ENCODE measurements at places on chromosomes 3 and 15.

GRCh38 chr15:38781196-38781595 lies 216.6 kb upstream of the RASGRP1 start:
- DNase-seq, result no peak

DNA sequence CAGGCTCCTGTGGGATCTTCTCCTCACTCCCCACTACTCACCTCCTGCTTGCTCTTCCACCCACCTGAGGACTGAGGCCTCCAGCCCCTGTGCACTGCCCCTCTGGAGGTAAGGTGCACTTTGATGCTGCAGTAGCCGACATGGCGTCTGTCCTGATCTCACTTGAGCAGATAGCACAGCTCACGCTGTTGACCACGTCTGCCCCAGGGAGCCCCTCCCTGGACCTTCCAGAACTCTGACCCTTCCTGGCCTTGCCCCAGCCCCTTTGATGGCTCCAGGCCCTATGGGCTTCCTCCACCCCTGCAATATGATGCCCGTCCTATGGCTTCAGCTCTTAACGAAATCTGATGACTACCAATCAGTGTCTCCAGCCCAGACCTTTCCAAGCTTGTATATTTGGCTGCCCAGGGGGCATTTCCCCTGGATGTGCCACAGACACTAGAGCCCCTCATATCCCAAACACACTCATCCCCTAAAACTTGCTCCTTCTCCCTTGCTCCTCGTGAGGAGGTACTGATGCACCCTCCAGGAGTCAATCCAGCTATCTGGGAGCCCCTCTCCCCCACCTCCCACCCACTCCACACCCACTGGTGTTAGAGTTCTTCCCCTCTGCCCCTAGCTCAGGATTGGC lies 27.1 kb downstream of the KY start:
- DNase-seq, result no peak

- no peak for DNase-seq
These were observed 28.9 kb downstream of the DENND4A start for GRCh38 chr15:65762914-65763787.

GRCh38 chr3:98806521-98806920 lies 43.4 kb downstream of the ST3GAL6 start:
- no peak for DNase-seq

- no peak for DNase-seq
These were observed 30.7 kb upstream of the HES1 start for GRCh38 chr3:194105292-194105691.

- no peak for DNase-seq
These were observed 206.6 kb downstream of the GBE1 start for GRCh38 chr3:81554801-81555200.

- DNase-seq, result no peak
These were observed 6.6 kb downstream of the MOBP start for GRCh38 chr3:39474126-39474515.

GRCh38 chr15:90557186-90558084 lies 27.7 kb downstream of the CRTC3 start:
- peak; percentile 56 for DNase-seq

DNA sequence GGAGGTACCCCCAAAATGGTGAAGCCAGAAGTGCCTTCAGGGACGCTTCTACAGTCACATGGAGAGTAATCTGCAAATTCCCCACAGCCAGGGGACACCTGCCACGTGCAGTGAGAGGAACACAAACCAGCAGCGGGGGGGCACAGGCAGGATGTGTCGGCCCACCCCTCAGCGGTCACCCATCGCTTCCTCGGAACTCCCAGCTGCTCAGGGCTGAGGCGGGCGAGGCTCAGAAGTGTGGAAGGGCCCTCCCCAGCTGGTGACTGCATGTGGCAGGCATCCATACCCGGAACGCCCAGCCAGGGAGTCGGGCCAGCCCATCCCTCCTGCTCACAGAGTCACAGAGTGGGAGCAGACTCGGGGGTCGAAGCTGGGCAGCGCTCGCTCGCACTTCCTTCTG lies 63.7 kb downstream of the SLC12A8 start:
- DNase-seq, result peak; percentile 37

DNA sequence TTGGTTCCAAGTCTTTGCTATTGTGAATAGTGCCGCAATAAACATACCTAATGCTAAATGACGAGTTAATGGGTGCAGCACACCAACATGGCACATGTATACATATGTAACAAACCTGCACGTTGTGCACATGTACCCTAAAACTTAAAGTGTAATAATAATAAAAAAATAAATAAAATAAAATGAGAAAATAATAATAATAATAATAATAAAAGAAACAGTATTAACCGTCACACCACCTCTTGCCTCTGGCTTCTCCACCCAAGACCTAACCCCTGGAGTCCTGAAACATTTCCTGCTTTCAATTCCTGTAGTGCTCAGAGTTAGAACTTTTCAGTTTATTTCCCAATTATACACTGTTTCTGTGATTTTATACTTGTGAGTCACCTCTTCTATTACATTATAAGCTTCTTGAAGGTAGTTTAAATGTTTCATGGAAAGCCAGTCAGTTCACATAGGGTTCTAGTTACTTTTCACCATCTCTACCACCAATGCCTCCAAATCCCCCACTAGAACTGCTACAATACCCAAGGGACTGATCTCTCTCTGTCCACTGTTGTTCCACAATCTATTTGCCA lies 18.4 kb upstream of the GHSR start:
- no peak for DNase-seq

DNA sequence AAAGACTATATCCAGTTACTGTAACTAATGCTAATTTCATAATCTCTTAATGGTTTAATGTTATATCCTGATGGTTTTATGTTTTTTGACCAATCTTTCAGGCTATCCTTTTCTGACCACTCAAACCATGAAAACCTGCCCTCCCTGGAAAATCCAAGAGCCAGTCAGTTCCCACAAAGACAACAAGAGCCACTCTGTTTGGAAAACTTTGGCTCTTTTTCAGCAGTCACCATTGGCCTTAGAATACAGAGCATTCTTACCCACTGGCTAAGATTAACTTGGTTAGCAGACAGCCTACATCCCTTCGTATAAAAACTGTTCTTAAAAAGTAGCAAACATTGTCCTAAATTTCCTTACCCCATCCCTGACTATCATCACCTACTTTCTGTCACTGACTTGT lies 32.9 kb downstream of the ALCAM start:
- no peak for DNase-seq

DNA sequence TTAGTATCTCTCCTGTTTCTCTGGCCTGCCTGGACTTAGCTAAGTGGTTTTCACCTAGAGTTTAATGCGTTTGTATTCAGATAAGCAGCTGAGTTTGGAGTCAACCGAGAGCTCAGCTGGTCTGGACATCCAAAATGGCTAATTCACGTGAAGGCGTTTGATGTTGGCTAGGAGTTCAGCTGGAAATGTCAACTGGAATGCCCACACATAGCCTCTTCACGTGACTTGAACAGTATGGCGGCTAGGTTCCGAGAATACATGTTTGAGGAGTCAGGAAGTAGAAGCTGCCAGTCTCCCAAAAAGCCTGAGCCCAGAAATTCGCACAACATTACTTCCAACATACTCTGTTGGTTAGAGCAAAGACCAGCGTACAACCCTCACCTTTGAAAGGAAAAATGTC lies 2.2 kb downstream of the USP8 start:
- DNase-seq, result no peak

GRCh38 chr15:69328739-69329138 lies 30.0 kb downstream of the PAQR5 start:
- DNase-seq, result no peak

GRCh38 chr3:40009991-40010390 lies 200.6 kb downstream of the MYRIP start:
- no peak for DNase-seq

DNA sequence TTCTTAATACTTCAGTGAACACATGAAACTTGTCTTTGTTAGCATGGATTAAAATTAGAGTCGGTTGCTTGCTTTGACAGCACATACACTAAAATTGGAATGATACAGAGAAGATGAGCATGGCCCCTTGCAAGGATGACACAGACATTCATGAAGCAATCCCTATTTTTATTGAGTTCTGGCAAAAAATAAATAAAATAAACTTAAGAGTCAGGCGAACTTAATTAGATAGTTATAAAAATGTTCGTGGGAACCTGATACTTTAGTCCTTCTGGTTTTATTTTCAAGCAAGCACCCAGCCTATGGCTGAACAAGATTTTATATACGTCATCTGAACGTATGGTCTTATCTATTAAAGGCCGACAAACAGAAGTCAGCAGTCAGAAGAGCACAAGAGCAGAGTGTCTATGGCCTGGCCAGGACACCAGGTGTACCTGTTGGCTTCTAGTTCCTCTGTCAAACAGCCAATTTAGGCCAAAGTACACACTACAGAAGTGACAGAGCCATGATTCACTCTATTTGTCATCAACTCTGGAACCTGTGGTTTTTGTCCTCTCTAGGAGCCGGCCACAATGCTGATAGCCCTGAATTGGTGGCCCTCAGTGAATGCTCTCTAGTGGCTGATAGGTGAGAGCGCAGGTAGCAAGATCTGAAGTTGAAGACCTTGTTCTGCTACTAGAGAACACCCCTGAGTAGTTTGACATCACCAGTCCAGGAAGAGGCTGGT lies 64.3 kb downstream of the LEO1 start:
- peak; percentile 14 for DNase-seq

- no peak for DNase-seq
These were observed 382.5 kb upstream of the CBLB start for GRCh38 chr3:106251160-106251892.

DNA sequence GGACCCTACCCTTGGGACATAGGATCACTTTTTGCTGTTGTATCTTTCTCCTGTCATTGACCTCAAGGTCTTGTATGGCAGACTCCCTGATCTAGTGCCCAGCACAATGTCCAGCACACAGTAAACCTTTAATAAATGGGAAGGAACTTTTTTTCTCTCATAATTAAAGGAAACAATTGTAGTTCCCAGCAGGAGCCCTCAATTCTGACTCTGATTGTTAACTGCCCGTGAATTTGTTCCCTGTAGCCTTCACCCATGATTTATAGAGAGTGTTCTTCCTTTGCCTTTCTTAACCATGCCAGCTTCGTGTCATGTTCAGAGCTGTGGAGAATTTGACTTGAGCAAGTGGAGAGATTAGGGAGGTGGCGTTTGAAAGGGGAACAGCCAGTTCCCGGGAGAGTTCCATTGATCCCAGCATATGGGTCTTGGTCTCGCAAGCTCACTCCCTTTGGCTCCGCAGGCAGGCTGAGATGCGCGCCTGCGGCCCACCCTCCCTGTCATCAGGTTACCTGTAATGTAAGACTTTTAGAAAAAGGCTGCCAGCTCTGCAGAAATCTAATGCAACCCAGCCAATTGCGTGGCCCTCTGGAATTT lies 182.6 kb downstream of the TP63 start:
- DNase-seq, result no peak

GRCh38 chr15:29467091-29467490 lies 197.5 kb upstream of the NSMCE3 start:
- DNase-seq, result no peak

GRCh38 chr3:178001670-178002101 lies 534.5 kb upstream of the KCNMB2 start:
- DNase-seq, result peak; percentile 65

GRCh38 chr3:41574900-41575299 lies 375.6 kb downstream of the CTNNB1 start:
- no peak for DNase-seq

DNA sequence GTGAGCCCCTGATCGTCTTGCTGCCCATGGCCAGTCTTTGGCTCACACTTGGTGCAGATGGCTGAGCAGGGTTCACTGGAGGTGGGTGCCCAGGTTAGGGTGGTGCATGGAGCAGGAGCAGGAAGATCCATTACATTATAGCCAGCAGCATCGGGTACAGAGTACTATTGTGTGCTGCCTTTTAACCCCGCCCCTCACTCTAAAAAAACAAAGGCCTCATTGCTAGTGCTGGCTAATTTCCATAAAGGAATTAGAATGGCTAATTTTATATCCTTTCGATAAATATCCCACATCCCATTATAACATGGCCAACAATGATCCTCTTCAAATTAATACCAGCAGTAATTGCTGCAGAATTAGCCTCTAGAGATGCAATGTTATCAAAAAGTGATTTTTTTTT lies 45.8 kb upstream of the PPP4R2 start:
- DNase-seq, result no peak

Data from activated CD8-positive, alpha-beta T cell treated with anti-CD3 and anti-CD28 coated beads for 36 hours (primary cell).